Stromal cell of bone marrow (primary cell): ENCODE measurements at places on chromosomes 7 and 10.

DNA sequence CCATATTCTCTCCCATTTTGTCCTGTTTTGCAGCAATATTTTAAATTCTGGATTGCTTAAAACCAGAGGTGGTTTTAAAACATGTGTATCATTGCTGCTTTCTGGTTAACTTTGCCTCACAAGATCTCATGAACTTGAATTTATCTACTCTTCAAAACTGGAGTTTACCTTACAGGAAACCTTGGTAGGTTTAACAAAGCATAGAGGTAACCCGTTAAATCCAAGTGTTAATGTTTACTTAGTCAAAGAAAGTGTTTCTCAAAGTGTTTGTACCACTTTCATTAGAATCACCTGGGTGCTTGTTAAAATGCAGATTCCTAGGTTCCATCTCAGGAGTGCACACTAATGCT, 44.0 kb upstream of the VDAC2 start:
- DNase-seq: no peak

- DNase-seq: no peak
Measured at GRCh38 chr10:74928742-74929191, 102.4 kb downstream of the KAT6B start.

DNA sequence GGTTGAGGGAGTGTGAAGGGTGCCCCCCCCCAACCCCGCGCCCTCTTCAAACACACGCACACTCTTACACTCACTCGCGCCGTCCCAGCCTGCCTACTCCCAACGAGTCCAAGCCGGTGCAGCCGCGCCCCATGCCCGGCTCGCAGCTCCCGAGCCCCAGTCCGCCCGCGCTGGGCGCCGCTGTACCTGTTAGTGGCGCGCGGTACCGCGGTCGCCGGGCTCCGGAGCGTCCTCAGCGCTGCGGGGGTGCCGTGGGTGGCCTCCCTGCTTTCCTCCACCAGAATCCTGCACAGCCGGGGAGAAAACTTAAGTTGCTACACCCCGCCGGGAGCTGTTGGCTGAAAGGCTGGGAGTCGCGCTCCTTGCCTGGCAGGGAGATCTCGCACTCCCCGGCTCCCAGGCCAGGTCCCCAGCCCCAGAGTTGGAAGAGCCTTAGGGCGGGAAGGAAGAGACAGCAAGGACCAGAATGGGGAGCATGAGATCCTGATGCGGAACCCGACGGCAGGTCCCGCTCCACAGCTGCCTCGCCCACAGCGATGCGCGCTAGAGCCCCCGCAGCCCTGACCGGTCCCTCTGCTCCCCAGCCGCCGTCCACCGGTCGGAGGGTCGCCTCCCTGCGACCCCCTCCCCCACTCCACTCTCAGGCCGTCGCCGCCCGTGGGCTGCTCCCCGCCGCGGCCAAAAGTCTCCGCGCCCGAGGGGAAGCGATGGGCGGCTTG, 863 bp downstream of the ST8SIA6 start:
- no peak for DNase-seq

DNA sequence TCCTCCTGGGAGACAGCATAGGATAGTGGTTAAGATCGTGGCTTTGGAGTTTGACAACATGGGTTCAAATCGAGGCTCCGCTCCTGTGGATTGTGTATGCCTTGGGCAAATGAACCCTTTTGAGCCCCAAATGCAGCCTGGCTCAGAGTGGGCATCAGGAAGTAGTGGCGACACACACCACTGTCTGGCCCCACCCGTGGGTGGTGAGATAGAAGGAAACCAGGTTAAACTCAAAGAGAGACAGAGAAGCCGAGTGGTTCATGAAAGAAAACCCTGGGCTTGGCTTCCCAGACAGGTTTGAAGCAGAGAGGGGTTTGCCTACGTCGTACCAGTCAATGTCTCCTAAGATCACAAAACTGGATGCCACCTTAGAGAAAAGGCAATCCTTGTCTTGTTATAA, 57.7 kb downstream of the PRTFDC1 start:
- DNase-seq: no peak

DNA sequence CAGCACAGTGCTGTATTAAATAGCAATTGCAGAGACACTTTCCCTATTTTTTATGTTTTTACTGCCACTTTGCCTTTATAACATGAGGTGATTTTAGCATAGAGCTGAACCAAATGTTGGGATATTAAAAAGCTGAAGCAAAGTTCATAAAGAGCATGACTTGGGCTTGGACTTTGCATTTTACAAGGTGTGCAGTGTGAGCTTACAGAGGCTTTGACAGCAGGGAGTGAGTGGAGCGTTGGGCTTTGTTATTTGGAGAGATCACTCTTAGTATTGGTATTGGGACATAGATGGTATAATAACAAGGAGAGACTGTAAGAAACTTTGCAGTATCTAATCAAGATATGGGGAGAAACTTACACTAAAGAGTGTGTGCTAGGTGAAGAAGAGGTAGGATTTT, 449.1 kb downstream of the AUTS2 start:
- no peak for DNase-seq
